T-cell (primary cell): ENCODE measurements at places on chromosomes 6 and 20.

DNA sequence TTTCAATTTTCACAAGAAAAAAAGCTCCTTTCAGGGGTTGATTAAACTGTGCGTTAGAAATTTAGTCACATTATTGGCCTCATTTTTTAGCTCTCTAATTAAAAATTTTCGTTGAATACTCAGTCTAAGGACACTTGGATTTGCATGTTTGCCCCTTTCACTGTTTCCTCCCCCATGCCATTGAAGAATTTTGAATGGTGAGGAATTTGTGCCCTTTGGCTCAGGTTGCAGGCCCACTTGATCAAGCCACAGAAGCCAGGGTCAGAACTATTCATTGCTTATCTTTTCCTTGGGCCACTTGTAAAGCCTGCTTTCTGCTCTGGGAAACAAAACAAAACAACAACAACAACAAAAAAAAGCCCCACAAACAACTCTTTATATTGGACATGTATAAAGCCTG lies 12.2 kb downstream of the LIN28B start:
- DNase-seq = no peak

DNA sequence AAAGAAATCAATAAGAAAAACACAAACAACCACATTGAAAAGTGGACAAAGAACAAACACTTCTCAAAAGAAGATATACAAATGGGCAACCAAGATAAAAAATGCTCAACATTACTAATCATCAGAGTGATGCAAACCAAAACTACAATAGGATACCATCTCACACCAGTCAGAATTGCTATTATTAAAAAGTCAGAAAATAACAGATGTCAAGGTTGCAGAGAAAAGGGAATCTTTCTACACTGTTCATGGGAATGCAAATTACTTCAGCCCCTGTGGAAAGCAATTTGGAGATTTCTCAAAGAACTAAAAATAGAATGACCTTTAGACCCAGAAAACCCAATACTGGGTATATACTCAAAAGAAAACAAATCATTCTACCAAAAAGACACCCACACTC lies 29.8 kb downstream of the KIF6 start:
- no peak for DNase-seq

DNA sequence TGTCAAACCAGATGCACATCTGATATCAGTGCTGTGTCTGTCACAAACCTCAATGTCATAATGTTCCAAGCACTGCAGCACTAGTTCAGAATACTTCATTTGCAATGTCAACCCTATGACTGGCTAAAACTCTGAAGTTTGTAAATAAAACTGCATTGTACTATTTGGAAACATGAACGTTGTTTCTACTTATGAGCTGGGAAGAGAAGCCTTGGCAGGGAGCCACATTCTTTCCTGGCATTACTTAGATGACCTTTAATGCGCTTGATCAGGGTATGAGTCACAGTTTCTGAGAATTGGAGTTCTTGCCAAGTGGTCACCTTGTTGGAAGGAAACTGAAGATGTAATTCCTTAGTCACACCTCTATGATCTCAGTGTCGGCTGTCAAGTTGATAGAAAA lies 664.8 kb upstream of the MMS22L start:
- DNase-seq = no peak

- DNase-seq = no peak
These were observed 6.3 kb downstream of the OSER1 start for GRCh38 chr20:44204156-44204831.

- no peak for DNase-seq
These were observed 64.8 kb downstream of the UTRN start for GRCh38 chr6:144349690-144350527.

GRCh38 chr20:43534791-43535350 lies 24.0 kb upstream of the SGK2 start:
- DNase-seq = no peak

DNA sequence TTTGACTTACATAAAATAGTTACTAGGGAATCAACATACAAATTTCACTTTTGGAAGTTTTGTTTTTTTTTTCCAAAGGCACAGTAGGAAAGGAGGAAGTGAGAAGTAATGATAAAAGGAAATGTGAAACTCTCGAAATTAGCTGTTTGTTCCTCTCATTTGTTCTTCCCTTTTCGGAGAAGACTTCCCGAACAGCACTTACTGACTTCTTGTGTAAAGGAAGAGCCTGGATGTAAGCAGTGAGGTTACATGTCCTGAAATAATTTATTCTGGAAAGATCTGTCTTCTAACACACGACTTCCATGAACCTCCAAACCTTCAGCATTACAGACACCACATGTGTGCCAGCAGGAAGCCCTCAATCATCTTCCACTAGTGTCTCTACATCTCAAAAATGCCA lies 59.1 kb downstream of the KIF16B start:
- DNase-seq = no peak
